ENCODE measurements at places on chromosomes 1 and 21.

DNA sequence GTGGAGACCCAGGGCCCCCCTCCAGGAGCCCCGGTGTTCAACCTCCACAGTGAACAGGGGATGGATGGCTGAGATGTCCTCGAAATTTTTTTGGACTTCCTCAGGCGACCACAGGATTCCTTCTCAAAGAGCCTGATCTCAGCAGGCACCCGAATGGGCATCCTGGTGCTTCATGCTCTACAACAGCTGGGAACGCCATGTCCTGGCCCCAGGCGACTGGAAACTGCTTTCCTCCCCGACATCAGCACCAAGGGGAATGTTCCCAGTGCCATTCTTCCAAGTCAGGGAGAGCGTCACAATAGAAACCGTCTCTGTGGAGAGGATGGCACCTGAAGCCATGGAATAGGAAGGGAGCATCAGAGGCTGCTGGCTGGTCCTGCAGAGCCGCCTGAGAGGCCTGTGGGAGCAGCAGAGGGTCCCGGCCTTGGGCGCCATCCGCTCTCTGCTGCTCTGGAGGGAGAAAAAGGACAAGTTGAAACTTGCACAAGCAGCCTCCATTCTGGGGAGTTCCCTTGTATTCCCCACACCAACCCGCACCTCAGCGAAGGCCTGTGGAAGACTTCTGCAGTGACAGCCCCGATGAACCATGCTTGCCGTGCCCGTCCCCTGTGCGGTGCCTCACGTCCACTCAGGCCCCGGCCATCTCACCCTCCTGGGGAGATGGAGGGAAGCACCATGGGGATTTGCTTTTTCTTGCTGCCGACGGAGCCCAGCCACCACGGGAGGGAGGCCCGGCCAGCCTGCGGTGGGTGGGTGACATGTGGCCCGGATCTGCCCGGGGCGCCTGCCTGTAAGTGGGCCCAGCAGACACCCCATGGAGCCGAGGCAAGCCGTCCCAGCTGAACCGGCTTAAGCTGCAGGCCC, 2.3 kb upstream of the ADARB1 start:
- DNase-seq, result no peak

GRCh38 chr1:240562111-240562590, 49.8 kb downstream of the GREM2 start:
- no peak for DNase-seq

DNA sequence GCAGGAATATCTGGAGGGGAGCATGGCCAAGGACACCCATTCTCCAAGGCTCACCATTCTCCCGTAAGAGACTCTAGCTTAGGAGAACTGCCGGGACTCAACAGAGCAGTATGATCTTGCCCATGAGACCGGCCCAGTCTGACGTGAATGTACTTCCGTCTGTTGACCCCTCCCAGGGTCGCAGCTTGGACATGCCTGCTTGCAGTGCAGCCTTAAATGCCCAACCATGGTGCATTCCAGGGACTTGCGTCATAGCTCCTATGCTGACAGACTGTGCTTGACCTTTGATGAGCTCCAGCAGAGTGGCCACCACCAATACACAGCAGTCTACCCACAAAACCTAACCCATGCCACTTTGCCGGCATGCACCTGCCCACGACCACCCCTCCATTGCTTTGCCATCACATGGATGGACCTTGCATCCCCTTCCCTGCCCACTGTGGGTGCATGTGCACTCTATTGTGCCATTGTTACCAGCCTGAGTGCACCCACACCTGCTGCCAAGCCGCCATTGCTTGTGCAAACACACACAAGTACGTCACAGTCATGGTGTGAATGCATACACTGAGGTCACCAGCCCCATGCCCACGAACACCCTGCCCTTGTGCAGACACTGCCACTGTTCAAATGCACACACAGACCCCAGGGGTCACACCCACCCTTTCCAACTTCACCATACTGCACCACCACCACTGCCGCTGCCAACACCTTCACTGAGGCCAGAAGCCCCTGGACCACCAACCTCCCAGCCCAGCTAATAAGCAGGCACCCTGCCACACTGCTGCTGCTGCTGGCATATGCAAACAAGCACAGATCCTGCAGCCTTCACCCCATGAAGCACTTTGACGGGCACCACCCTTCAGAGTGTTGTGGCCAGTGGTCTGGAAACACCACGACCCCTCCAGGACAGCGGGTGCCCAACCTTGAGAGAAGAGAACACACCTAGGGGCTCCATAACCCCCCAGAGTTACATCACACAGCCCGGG, 1141.3 kb downstream of the BRINP3 start:
- DNase-seq, result no peak

DNA sequence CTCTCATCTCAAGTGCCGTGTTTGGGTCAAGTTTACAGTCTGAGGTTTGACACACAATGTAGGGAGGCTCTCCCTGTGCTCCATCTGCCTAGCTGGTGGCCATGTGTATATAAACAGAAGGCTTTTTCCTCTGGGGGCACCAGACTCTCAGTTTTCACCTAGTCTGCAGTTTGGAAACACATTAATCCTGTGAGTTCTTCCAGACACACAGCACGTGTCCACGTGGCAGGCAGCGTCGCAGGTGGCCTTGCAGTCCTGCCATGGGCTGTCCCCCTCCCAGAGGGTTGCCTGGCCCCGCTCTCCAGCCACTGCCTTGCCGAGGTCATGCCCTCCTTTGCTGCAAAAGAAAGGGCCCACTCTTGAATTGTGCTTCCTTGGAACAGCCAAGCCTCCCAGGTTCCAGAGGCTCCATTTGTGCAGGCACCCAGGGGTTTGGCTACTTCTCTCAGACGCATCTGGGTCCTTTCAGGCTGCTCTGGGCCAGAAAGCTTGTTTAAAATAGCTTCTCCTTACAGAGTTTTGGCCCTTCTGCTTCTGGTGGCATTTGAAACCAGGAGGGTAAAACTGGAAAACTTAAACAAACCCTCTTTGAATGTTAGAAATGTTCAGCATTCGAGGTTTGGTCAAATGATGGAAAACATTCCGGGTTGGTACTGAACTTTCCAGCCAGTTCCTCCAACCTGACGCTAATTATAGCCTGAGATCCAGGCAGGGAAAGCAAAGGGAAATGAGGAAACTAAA, 4.4 kb upstream of the RUNX1 start:
- DNase-seq, result no peak

DNA sequence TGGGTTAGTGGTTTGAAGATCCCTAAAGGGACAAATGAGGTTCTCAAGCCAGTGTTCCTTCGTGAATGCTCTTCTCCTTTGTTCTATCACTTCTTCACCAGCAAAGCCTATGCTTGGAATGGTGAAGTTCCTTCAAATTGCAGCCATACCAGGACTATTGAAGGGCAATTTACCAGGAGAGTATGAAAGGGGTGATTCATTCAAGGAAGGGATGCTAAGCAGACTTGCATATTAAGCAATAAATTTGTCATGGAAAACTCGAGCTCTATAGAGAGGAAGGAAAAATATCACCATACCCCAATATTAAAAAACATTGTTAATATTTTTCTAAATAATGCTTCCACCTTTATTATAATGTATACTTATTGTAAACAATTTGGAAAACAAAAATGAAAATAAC, 9.3 kb upstream of the TSNAX start:
- no peak for DNase-seq

- no peak for DNase-seq
Observed at GRCh38 chr1:29746076-29746665, 509.8 kb downstream of the PTPRU start.
